ENCODE measurements at places on chromosomes 2 and 18.

GRCh38 chr2:66412874-66413273, 22.1 kb upstream of the MEIS1 start:
- no peak for DNase-seq

- DNase-seq: no peak
These were observed 313.8 kb downstream of the PIK3C3 start for GRCh38 chr18:42268798-42269197.

- DNase-seq: no peak
These were observed 326.9 kb downstream of the SLC4A3 start for GRCh38 chr2:219954331-219954730.

- peak; percentile 81 for DNase-seq
These were observed 1.3 kb upstream of the LYPD1 start for GRCh38 chr2:132671151-132671835.

All from ELF-1 (cell line).